Mesothelial cell of epicardium (in vitro differentiated cells): ENCODE measurements at places on chromosomes 6 and 20.

GRCh38 chr20:5570452-5570851 is 179.7 kb upstream of the SHLD1 start:
- H3K27ac ChIP-seq: peak overlapping the region; percentile 6
- no peaks in the 10 kb centered on the region for H3K4me1 ChIP-seq
- H3K27me3 ChIP-seq: no peaks in the 10 kb centered on the region

DNA sequence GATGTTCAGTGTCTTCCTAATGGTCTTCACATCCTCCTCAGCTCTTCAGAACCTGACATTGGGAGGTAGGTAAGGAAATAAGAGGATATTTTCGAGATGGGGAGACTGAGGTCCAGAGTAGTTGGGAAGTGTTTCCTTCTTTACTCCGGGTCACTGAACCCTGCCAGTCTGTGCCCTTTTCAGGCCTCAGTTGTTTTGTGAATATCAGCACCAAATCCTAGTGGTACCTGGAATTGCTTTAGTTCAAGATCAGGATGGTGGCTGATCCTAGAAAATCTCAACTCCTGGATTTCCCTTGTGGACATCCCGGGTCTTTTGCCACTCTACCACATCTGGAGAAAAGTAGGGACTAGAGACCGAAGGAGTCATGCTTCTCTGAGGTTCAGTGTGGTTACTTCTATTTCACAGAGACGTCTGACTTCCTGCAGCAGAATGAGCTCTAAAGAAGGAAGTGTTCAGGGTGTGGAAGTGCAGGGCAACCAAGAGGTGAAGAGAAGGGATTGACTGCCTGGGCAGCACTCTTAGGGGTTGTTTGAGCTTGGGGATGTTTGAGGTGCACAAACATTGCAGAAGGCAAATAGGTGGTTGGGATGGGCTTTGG is 995 bp downstream of the STK4 start:
- no peak for DNase-seq
- no peaks in the 10 kb centered on the region for H3K27me3 ChIP-seq
- peak overlapping the region; percentile 97 for H3K4me3 ChIP-seq
- peak overlapping the region; percentile 94 for H3K27ac ChIP-seq

DNA sequence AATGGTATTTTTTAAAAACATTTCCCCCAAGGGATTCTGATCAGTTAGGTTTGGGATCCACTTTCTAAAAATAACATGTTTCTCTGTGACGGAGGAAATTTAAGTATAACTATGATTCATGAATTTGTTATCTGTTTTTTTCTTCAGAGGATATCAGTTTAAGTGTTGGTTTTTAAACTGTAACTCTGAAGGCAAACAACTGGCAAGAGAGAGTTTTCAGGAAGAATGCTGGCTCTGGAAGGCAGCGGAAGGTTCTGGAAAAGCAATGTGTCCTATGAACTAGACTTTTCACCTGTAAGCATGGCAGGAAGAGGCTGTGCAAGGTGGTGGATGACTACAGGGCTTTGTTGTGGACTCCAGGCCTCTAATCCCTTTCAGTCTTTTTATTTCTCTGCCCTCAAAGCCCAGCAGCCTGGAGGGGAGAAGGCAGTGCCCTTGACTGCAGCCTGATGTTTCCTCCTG is 153.1 kb downstream of the GMPR start:
- H3K27ac ChIP-seq: no peak overlapping the region
- no peaks in the 10 kb centered on the region for H3K27me3 ChIP-seq
- no peak for DNase-seq
- H3K36me3 ChIP-seq: no peaks in the 10 kb centered on the region
- H3K4me3 ChIP-seq: no peak overlapping the region
- H3K4me1 ChIP-seq: peaks cover 3% of the 10 kb centered on the region

- no peaks in the 10 kb centered on the region for H3K27me3 ChIP-seq
- H3K36me3 ChIP-seq: peaks cover 6% of the 10 kb centered on the region
- H3K4me3 ChIP-seq: peak overlapping the region; percentile 96
- no peak overlapping the region for H3K27ac ChIP-seq
- H3K4me1 ChIP-seq: peaks cover 53% of the 10 kb centered on the region
- no peak for DNase-seq
Measured at GRCh38 chr6:41548841-41549642, 2.9 kb downstream of the FOXP4 start.

DNA sequence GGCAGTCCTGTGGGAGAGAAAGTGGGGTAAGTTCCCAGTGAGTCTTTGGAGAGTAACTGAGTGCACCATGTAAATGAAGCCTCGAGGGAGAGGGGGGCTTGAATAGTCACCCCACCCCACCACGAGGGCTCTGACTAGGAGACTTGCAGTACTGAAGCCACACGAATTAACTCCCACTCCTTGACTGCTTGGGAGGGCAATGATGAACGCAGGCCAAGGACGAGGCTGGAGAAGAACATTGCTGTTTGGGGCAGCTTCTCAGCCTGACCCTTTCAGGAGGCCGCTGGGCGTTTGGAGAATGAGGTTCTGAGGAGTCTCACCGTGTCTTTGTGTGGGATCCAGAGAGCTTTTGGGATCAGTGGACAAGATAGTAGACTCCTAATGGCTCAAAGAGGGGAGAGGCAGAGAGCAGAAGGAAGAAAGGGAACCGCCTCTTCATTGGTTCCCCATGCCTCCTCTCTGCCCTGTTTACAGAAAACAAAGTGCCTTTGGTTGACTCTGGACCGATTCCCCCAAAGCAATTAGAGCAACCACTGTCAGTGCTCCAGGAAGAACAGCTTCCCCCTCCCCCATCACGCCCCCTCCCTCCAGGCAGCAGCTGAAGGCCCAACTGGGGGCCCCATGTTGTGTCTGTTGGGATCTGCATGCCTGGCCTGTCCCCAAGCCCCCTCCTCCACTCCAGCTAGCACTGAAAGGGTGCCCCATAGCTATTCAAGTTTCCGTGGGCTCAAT is 41.7 kb upstream of the CDKN1A start:
- no peaks in the 10 kb centered on the region for H3K36me3 ChIP-seq
- no peaks in the 10 kb centered on the region for H3K27me3 ChIP-seq
- H3K4me1 ChIP-seq: peaks cover 36% of the 10 kb centered on the region
- no peak for DNase-seq

GRCh38 chr6:168600381-168600780 is 159.4 kb downstream of the SMOC2 start:
- no peak overlapping the region for H3K27ac ChIP-seq
- peaks cover 2% of the 10 kb centered on the region for H3K4me1 ChIP-seq
- no peaks in the 10 kb centered on the region for H3K36me3 ChIP-seq
- peaks cover 12% of the 10 kb centered on the region for H3K27me3 ChIP-seq
- no peak for DNase-seq
- no peak overlapping the region for H3K4me3 ChIP-seq

DNA sequence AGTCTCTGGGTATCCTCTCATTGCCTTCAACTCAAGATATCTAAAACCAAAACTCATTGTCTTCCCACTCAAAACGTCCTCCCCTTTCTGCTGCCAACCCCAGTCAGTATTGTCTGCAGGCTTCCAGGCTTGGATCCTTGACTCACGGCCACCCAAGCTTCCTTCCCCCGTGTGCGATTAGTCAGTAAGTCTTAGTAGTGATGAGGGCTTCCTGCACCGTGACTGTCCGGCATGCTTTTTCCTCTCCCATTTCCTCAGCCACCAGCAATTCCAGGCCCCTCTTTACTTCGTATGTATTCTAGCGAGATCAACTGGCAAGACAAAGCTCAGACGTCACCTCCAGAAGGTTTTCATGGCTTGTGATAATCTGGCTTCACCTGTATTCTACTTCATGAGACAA is 88.6 kb upstream of the DUSP22 start:
- H3K4me1 ChIP-seq: no peaks in the 10 kb centered on the region
- H3K4me3 ChIP-seq: no peak overlapping the region
- no peak overlapping the region for H3K27ac ChIP-seq
- H3K36me3 ChIP-seq: no peaks in the 10 kb centered on the region
- peaks cover 29% of the 10 kb centered on the region for H3K27me3 ChIP-seq
- no peak for DNase-seq

DNA sequence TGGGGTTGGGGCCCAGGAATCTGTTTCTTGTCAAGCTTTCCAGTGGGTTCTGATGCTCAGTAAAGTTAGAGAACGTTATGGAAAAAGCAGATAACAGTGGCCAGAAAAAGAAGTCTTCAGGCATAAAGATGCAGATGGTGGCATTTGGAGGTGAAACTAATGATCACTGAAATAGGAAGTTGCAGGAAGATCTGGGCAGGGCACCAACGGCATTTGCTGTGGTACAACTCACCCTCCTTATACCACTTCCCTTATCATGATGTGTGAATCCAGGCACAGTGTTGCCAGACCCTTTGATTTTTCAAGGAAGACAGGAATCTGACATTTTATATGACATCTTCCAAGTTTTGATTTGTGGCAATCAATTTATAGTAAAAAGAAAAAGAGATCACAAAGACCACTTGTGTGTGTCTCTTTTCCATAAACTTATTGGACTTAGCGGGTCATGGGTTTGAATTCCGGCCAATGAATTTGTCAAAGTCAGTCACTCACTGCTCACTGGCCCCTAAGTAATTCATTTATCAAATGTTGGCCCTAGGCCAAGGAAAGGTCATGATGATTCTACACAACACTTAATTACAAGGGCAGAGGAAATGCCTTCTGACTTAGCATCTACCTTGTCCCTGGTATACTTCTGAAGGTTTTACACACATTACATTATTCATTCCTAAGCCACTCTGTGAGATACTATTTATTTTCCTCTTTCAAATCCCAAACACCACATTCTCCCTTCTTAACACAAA is 37.6 kb downstream of the LAMP5 start:
- H3K36me3 ChIP-seq: no peaks in the 10 kb centered on the region
- H3K4me1 ChIP-seq: no peaks in the 10 kb centered on the region
- H3K27ac ChIP-seq: no peak overlapping the region
- no peak overlapping the region for H3K4me3 ChIP-seq

- no peak overlapping the region for H3K4me3 ChIP-seq
- no peaks in the 10 kb centered on the region for H3K27me3 ChIP-seq
- DNase-seq: no peak
Measured at GRCh38 chr20:24960861-24961260, 11.8 kb downstream of the CST7 start.
